ENCODE measurements at places on chromosomes 5 and 9.

DNA sequence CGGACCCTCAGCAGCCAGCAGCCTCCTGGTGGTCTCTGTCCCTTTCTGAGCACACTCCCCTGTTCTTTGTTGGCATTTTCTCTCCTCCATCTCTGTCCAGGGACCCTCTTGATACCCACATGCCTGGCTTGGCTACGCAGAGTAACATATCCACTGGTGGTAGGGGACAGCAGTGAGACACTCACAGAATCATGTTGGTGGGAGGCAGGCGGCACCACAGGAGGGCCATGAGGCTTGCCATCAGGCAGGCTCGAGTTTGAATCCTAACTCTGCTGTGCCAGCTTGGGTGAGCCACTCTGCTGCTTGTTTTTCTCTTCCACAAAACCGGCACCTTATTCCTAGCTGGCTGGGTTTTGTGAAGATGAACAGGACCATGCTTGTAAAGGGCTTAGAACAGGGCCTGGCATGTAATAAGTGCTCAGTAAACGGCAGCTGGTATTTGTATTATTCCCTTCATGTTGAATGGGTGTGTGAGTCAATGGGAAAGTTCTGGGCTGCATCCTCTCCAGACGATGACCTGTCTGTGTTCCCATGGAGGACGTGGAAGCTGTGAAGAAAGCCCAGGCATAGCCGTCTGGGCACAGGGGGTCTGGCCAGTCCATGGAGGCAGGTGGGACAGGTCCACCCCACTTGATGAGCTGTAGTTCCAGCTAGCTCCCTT lies 2.3 kb downstream of the COL27A1 start:
- no peak for DNase-seq

GRCh38 chr5:125138266-125138665 lies 391.8 kb upstream of the ZNF608 start:
- DNase-seq = no peak

DNA sequence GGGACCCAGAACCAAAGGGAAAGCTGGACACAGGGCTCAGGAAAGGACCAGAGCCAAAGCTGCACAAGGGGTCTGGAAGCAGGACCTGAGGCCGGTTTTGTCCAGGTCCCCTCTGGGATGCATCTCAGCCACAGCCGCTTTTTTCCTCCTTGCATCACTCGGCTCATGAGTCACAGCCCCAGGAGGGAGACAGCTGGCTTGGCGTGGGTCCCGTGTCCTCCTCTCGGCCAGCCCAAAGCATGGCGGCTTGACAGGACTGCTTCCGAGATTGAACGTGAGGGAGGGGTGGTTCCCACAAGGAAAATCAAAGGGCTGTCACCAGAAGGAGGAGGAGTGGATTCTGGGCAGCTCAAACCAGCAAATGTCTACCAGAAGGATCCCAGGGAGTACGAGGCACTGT lies 56.7 kb upstream of the CPLX2 start:
- DNase-seq = no peak

GRCh38 chr5:133873449-133873848 lies 95.0 kb downstream of the C5orf15 start:
- no peak for DNase-seq

DNA sequence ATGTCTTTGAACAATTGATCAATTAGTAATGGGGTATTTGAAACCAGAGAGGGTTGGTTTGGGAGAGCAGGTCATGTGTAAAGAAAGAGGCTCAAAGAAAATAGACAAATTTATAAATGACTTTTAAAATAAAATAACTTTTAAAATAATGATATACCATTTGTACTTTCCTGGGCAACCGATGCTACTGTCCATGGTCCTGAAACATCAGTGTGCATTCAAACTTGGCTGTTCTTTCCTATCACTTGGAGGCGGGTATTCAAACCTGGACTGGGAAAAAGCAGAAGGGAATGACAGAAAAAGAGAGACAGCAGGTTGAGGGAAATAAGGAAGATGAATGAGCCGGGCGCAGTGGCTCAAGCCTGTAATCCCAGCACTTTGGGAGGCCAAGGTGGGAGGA lies 1446.4 kb upstream of the WWC1 start:
- DNase-seq = no peak

GRCh38 chr9:129403779-129404620 lies 216.9 kb downstream of the C9orf50 start:
- no peak for DNase-seq

DNA sequence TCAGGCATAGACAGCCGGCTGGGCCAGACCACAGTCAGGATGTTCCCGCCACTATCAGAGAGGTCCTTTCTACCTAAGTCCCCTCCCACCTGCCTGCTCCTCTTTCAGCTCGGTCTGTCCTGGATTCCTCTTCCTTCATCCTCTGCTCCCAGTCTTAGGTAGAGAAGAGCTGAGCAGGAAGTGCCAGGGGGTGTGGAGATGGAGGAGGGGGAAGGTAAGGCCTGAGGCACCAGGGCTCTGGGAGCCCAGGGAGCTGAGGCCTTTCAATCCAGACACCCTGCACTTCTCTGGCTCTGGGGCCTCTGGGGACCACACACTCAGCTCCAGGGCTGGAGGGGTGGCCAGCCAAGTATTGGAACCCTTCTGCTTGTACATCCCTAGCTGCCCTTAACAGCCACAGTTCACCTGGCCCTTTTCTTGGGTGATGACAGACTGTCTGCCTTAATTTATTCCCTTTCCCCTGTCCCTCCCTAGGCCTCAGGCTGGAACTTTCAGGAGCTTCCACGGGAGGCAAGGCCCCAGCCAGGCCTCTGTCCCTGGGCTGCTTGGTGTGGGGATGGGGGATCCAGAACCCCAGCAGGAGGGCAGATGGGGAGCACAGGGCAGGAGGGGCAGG lies 15.6 kb downstream of the IRF1 start:
- DNase-seq = no peak

DNA sequence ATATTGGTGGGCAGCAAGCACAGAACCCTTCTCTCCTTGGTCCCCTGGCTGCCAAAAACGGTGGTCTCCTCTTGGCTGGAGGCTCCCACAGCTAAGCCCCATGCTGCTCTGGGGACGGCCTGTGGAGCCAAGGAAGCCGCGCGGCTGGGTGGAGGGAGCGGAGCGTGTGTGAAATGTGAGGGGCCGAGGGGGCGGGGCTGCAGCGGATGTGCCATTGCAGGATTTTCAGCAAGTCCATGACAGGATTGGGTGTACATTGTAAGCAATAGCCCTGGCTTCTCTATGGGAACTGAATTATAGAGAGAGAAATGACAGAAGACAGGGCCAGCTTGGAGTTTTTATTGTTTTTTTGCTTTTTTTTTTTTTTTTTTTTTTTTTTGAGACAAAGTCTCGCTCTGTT lies 336.5 kb downstream of the DIRAS2 start:
- no peak for DNase-seq

DNA sequence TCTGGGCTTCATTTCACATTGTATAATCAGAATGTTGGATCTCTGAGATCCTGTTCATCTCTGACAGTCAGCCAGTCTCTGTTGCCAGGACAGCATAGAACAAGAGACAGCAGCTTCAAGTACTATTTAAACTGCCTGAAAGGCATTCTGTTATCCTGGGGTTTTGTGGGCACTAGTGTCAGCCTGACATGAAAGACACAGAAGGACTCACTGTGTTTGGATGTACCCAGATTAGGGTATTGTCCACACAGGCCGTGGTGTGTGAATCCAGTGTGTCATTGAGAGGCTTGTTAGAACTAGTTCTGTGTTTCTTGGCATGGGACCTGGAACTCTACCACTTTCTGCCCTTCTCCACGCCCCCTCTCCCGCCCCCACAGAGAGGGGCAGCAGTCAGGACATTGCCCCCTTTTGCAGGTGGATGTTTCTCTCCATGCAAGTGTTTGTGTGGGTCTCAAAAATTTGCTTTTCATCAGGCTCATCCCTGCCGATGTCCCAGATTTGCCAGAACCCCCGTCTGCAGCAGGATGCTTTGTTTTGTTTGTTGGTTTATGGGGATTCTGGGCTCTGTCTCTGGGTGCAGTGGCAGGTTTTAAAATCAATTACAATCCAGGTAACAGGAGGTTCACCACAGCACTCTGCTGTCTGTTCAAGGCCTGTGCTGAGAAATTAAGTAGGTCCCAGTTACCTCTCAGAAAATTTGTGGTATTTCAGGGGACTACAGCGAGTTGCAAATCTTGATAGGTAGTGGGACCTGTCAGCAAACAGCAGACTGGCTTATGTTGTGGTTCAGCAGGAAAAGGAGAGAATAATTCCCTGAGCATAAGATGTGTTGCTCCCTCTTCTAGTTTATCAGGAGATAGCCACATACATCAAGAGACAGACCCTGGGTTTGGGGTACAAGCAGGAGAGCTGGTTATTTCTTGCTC lies 144.6 kb downstream of the DOCK2 start:
- DNase-seq = no peak

GRCh38 chr5:102796009-102796408 lies 40.9 kb downstream of the PAM start:
- DNase-seq = no peak

DNA sequence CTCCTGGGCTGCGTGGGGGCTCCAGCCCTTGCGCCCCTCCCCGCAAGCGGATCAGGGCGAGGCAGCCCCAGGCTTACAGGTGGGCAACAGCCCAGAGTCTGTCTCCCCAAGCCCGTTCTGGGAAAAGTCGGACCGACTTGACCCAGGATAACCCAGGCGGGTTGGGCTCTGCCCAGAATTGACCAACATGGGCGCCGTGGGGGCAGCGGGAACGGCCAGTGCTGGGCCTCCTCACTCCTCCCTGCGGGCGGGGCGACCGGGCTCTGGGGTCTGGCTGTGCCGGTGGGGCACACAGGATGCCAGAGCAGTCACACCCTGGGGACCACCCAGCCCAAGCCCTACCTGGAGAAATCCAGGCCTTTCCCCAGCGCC lies 15.3 kb upstream of the SYNPO start:
- no peak for DNase-seq

DNA sequence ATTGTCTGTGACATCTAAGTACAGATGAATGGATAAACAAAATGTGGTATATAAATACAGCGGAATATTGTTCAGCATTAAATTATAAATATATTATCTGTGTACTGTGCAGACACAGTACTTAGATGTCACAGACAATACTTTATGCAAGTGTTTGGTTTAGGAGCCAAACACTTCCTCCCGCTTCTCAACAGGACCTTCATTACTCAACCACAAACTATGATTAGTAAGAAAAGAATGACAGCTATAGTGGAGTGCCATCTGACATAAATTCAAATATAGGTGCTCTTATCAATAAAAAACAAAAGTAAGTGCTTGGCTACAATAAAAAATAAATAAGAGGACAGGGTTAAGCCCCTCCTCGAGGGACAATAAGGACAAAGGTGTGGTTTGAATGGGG lies 38.9 kb upstream of the STX17 start:
- no peak for DNase-seq

- no peak for DNase-seq
Measured at GRCh38 chr9:96130970-96131369, 171.0 kb downstream of the HSD17B3 start.

GRCh38 chr5:107560377-107560776 lies 110.4 kb downstream of the EFNA5 start:
- DNase-seq = no peak

- DNase-seq = no peak
Measured at GRCh38 chr5:64632251-64632650, 58.1 kb upstream of the SHISAL2B start.

All from stimulated activated CD8-positive, alpha-beta memory T cell treated with anti-CD3 and anti-CD28 coated beads, Interleukin-7, amount 100 ng/mL, for 1 hour (primary cell).